Activated CD8-positive, alpha-beta T cell treated with anti-CD3 and anti-CD28 coated beads, Interleukin-2, amount 10 ng/mL, durations not matched to agents 7 days and 5 days (primary cell): ENCODE measurements at places on chromosomes 3 and 15. TPM values are rescaled to one million over a fixed set of nuclear protein-coding genes. Genes with fewer than 3 reads are reported as not detected.

ROBO1 gene
- 3.0 TPM for total RNA-seq

KLHL40 gene
- total RNA-seq: not detected

UBAP1L gene
- 4.2 TPM for total RNA-seq

VEPH1 gene
- not detected for total RNA-seq

FBXW12 gene
- total RNA-seq: not detected

CCR9 gene
- total RNA-seq: not detected

OR5H14 gene
- not detected for total RNA-seq

- DNase-seq: no peak
Measured at GRCh38 chr15:94375997-94376396, 144.6 kb downstream of the MCTP2 start.

DNA sequence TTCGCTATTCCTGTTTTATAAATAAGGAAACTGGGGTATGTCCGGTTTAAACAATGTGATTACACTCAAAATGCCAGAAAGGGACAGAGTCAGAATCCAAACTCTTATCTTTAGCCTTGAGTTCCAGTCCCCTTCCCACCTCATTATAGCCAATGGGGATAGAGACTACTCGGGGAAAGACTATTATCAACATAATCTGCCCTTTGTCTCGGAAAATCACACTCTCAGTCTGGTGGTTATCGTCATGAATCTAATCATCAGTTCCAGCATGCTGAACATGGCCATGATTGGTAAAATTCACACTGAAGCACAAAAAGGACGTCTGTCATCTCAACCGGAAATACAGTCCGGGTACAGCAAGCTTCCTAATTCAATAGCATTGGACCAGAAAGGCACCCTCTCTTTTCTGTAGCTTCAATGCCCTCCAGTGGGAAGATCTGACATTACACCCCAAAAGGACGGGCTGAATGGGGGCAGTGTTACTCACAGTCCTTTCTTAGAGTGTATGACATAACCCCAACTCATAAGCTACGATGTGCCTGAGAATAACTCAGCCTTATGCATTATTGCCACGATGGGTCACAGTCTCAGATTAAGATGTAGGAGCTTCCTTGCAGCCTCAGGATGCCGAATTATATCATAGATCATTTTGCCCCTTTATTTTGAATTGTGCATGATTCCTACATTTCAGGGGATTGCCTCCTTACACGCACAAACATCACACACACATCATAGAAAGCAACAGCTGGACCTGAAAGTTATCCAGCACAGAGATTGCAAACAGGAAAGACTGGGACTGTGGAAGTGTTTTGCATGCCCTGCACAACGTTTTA lies 390.4 kb upstream of the LMCD1 start:
- DNase-seq: peak; percentile 64

- no peak for DNase-seq
Measured at GRCh38 chr3:29186131-29186599, 94.7 kb upstream of the RBMS3 start.

DNA sequence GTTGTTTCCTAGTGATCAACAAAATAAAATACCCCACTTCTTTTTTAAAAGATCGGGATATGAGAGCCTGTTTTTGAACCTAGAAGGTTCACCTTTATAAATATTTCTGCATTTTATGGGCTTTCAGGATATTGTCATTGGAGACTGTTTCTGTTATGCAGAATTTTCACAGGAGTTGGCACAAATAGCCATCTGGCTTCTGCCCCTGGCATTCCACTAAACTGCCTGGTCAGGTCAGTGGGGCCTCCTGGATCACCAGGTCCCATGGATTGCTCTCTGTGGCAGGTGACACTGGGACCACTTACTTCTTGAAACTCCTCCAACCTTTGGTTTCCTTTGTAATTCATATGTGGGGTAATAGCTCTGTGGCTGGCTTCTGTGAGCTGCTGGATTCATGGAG lies 25.5 kb upstream of the POLR2M start:
- no peak for DNase-seq

DNA sequence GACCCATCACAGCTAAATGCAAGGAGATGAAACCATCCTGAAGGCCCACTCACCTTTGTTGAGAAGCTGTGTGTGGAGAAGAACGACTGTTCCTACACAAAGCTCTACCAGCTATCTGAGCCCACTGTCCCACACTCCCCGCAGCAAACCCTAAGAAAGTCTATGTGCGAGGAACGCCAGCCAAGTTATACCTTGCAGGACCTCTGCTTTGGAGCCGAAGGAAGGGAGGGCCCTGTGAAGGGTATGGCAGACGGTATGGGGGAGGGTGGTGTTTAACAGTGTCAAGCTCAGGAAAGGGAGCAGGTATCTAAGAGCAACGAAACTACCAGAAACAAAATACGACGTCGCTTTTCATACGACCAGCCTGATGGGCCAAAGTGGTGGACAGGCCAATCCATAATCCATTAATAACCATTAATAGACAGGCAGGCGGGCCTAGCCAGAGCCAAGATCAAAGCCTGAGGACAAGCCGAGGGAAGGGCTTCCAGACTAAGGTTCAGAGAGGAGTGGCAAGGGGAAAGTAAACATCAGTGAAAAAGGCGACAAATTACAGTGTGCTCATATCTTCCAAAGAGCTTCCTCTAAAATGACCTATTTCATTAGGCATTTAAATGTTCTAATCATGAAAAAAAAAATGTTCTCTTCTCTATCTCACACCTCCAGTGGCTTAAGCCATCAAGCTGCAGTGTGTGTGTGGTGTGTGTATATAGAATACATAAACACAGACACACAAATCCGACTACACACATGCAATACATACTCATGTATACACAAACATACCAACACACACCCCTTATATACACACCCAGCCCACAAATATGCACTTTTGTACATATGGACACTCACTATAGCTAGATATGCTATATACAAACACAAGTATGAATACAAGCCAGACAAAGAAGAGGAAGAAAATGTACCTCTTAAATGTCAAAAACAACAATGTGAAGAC lies 43.9 kb downstream of the PTPN23 start:
- DNase-seq: no peak

- DNase-seq: no peak
Measured at GRCh38 chr3:125300416-125300815, 74.7 kb downstream of the ZNF148 start.

GRCh38 chr3:4722103-4722502 lies 229.0 kb downstream of the ITPR1 start:
- peak; percentile 61 for DNase-seq

DNA sequence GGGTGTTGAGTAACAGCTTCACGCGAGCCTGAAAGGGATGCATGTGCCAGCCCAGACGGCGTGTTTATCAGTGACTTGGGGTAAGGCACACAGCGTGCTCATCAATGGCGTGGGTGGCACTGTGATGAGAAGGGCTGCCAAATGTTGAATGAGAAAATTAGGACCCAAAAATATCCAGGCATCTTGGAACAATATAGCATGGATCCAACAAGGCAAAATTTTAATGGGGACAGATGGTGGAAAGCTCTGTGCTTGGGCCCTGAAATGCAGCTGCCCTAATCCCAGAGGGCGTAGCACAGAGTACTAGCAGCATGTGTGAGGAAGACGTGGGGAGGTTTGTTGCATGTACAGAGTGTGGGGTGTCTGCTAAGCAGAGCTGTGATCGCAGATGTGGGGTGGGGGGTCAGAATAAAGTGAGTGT lies 48.9 kb downstream of the SSUH2 start:
- DNase-seq: no peak

DNA sequence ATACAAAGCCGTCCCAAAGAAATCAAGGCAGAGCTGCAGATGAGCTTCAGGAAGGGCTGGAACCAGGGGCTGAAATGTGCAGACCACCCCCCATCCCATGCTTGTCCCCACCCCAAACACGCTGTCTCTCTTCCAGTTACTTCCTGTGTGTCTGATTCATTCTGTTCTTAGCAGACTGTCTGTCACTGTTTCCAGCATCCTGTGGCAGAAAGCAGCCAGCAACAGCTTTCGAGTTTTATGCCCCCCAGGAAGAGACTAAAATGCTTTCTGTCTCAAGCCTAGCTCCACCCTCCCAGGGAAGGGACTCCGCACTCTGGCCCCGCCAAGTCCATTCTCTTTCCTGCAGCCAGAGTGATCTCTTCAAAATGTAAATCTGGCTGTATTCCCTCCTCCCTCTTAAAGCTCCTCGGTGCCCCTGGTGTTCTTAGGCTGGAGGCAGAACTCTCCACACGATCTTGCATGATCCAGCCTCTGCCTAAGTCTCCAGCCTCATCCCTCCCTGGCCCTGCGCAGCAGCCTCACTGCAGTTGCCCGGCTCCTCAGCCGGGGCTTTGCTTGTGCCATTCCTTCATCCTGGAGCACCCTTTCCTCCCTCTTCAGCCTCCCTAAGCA lies 41.5 kb downstream of the HRH1 start:
- peak; percentile 67 for DNase-seq

DNA sequence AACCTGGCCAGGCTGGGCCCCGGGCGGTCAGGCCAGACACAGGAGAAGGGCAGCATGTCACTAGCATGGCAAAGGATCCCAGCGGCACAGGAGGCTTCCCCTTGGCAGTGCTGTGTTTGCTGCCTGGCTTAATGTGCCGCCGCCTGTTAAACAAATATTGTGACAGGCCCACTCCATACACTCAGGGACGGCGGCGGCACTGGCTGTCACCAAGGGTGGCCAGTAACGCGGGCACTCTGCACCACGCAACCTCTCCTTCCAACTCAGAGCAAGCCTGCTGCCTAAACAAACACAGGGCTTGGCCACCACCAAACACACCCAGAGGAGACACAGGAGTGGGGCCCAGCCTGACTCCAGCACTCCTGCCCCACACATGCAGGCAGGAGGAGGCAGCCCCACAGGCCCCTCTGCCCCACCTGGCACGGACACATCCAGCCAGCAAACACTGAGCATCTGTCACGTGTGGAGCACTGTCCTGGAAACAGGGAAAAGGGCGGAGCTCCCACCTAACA lies 48.0 kb downstream of the TPRA1 start:
- DNase-seq: no peak

DNA sequence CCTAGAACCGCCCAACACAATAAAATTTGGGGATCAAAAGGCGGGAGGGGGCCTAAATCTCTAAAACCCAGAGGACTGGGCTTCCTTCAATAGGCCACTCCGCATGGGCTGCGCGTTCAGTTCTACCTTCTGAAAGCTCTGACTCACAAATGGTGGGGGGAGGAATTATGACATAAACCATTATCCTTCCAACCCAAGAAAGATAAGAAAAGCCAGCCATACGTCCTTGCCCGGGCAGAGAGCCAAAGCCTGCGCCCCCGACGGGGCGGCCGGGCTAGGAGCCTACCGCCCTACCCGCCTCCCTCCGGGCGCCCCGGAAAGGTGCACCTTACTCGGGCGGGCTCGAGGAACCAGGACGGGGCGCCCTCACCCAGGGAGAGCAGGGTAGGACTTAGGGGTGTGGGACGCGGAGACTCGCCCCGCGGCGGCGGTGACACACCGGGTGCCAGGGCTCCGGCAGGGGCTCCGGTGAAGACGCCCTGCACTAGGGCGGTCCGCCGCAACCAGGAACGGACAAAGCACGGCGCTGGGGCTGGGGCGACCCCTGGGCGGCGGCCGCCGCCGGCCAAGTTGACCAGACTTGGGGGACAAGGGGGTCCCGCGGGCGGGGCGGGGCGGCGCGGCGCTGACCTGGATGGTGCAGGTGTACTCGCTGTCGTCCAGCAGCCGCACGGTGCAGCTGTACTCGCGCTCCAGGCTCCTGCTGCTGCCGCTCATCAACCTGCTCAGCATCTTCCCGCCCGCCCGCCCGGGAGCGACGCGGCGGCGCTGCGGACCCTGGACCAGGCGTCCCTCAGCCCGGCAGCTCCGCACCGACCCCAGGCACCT lies 534 bp downstream of the FRMD5 start:
- DNase-seq: peak; percentile 26

DNA sequence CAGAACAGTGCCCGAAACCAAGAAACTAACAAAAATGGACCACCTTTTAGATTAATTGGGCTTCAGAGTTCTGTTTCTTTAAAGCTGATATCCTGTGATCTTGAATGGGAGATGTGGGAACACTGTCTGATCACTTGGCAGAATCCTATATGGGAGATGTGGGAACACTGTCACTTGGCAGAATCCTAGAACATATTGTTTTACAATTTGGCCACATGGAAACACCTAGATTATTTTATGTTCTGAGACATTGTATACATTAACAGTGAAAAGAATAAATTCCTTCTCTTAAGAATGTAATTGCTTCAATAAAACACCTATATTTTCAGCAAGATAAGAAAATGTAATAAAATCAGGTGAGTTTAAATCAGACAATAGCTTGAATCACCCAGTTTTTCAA lies 30.3 kb upstream of the PLSCR2 start:
- no peak for DNase-seq

- no peak for DNase-seq
Measured at GRCh38 chr3:96294143-96294542, 520.3 kb upstream of the EPHA6 start.

DNA sequence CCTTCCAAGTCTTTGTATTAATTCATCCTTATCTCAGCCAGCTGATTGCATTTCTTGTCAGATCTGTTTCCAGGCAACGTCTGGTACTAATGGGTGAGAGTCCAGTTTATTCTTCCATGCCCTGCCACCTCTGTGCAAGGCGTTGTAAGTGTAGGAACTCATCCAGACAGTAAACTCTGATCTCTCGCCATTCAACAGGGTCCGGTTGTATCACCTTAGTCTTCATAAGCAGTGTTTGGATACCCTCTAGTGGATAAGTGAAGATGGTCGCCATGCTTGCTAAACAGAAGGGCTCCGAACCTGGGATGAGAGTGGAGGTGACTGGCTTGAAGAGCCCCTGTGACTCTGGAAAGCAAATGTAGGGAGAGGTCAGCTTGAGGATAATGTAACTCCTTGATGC lies 51.6 kb upstream of the CMTM7 start:
- DNase-seq: peak; percentile 39

- DNase-seq: no peak
Measured at GRCh38 chr3:16499351-16499750, 14.1 kb downstream of the RFTN1 start.

DNA sequence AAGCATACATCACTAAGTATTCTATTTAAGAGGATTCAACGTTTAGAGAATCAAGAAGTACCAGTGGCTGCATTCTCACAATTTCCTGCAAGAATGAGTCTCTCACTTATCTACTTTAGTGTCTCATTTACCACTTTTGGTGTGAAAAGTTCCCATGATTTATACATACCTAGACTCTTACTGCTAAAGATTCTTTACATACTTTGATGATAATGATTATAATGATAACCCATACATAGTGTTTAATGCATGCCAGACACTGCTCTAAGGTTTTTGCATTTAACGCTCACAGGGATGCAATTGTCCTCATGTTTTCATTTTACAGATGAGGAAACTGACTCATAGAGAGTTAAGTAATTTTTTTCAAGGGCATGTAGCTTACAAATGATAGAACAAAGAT lies 133.6 kb downstream of the TMEM108 start:
- no peak for DNase-seq

GRCh38 chr15:63379492-63380150 lies 2.0 kb downstream of the CA12 start:
- no peak for DNase-seq

GRCh38 chr3:126339466-126339865 lies 17.7 kb downstream of the KLF15 start:
- no peak for DNase-seq

DNA sequence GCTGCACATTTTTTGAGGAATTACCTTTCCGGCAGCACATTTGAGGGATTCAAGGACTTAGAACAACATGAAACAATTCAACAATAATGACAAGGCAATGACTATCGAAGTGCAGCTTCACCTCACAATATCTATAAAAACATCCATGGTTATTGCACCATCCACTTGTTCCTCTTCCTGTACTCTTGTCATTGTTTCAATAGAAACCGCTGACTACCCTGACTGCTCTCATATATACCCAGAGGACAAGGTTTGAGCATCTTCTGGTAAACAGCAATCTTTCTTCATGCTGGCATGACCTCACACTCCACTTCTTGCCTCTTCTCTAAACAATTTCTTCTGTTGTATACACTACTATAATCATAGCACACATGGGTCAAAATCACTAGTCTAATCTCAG lies 864.9 kb downstream of the FHIT start:
- DNase-seq: no peak
